Lower leg skin (tissue), 4 donors: ENCODE measurements at places on chromosomes 3 and 15. TPM values are rescaled to one million over a fixed set of nuclear protein-coding genes. Genes with fewer than 3 reads are reported as not detected.

GRCh38 chr3:108113975-108114374, 23.1 kb upstream of the CD47 start:
- DNase-seq: no peak

GRCh38 chr3:119810018-119810435, 28.1 kb downstream of the NR1I2 start:
- no peak for DNase-seq

GRCh38 chr15:79853492-79854328, 43.1 kb downstream of the MTHFS start:
- no peak for DNase-seq

DNA sequence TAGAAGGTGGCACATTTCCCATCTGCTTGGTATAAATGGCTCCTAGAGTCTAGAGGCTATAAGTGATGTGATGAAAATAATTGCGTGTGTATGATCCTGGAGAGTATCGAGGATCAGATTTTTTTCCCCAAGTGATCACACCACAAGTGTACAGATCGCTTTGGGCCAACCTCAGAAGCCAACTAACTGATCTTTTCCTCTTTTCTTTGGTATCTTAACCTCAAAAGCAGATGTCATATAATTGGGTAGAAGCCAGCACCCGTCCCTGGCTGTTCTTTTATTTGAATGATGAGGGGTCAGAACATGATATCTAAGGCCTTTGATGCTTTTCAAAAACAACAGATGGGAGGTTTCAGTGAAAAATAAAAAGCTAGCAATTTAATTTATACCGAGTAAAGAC, 3.3 kb downstream of the P2RY14 start:
- no peak for DNase-seq

GRCh38 chr3:172289583-172289982, 158.7 kb downstream of the GHSR start:
- DNase-seq: no peak

The PIF1 gene
- total RNA-seq: 2.5 TPM

The MITF gene
- total RNA-seq: 12.9 TPM

The LOXL1 gene
- total RNA-seq: 8.2 TPM

The ITIH1 gene
- not detected for total RNA-seq
